ENCODE measurements at places on chromosomes 1 and 21.

- DNase-seq: no peak
Observed at GRCh38 chr1:111290630-111291029, at the start of gene CHIA. CHIA (plus strand) TSS chr1:111290851; CDS start chr1:111310468, 19,617 bp downstream.

DNA sequence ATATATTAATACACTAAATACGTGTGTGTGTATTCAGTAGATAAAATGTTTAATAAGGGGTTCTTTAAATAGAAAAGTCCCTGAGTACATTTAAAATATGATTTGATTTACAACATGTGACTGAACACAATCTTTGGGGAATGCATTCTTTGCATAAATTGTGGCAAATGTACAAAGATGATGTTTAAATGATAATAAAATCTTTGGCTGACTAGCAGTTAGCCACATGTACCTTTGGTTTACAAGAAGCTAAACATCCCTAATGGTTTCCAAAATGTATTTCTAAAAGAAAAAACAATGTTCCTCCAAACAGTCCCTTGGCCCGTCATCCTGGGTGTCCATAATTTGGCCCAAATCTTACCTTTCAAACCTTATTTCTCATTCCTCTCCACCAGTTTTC is 106.4 kb upstream of the MARK1 start:
- no peak for DNase-seq

- no peak for DNase-seq
Observed at GRCh38 chr1:227891955-227892488, 55.7 kb downstream of the WNT9A start.

- no peak for DNase-seq
Observed at GRCh38 chr1:180268556-180269075, 38.6 kb downstream of the LHX4 start.

DNA sequence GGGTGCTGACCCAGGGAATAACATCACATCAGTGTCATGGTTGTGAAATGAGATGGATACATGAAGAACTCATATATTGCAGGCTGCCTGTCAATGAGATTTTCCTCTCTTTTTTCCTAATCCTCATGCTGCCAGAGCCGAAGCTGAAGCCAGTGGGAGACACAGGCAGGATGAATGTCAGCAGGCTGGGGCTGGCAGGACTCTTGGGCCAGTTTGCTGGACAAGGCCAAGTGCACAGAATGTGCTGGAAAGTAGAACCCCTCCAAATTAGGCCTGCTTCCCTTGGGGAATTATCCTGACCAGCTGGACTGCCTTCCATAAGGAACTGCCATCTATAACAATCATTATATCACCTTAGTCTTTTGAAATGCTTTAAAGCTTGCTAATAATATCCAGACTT is 31.4 kb downstream of the SLC44A3 start:
- no peak for DNase-seq

DNA sequence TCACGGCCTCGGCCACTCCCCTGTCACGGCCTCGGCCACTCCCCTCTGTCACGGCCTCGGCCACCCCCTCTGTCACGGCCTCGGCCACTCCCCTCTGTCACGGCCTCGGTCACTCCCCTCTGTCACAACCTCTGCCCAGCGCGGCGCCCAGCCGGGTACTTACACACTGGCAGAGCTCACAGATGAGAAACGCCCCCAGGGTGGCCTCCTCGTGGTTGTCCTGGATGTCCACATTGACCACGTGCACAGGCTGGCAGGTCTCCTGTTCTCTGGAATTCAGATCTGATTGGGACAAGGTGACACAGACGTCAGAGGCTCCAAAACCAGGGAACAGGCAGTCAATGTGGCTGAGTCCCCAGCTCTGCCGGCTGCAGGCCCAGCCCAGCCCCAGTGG is 3.3 kb upstream of the TMEM240 start:
- no peak for DNase-seq

GRCh38 chr1:64516803-64517568 is 47.1 kb downstream of the CACHD1 start:
- no peak for DNase-seq

DNA sequence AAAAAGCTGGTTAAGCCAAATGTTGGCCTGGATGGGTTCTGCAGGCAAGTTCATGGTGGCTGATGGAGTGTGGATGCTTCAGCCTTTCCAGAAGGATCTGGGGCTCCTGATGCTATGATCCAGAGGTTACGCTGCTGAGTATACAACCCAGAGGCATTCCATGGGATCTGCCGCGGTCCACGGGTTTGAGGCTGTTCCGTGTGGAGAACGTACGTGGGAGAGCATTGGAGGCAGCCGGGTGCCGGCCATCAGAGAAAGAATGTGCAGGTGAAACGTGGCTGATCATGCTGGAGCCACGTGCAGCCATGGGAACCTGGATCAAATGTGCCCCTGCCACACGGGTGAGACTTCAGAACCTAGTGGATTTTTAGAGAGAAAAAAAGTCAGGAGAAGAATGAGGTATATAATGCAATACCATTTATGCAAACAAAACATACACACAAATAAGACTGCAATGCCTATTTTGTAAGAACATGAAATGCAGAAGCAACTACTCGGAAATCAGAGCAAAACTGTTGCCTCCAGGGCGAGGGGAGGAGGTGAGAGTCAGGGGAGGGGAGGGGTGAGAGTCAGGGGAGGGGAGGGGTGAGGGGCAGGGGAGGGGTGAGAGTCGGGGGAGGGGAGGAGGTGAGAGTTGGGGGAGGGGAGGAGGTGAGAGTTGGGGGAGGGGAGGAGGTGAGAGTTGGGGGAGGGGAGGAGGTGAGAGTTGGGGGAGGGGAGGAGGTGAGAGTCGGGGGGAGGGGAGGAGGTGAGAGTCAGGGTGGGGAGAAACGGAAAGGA is 116.5 kb upstream of the C1orf174 start:
- DNase-seq: no peak

DNA sequence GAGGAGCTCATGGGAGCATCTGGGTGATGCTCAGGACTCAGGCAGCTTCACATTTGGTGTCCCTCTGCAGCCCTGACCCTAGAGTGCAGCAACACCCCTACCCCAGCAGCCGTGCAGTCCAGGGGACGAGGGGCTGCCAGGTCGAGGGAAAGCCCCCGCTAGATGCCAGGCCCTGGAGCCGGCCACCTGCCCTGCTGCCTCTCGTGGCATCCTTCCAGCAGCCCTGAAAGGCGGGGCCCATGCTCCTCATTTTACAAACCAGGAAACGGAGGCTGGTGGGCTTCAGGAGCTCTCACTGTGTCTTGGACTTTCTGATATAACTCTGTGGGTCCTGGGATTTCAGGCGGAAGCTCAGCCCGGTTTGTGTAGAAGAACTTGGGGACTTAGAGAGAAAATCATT is 120.5 kb upstream of the WNT4 start:
- no peak for DNase-seq

DNA sequence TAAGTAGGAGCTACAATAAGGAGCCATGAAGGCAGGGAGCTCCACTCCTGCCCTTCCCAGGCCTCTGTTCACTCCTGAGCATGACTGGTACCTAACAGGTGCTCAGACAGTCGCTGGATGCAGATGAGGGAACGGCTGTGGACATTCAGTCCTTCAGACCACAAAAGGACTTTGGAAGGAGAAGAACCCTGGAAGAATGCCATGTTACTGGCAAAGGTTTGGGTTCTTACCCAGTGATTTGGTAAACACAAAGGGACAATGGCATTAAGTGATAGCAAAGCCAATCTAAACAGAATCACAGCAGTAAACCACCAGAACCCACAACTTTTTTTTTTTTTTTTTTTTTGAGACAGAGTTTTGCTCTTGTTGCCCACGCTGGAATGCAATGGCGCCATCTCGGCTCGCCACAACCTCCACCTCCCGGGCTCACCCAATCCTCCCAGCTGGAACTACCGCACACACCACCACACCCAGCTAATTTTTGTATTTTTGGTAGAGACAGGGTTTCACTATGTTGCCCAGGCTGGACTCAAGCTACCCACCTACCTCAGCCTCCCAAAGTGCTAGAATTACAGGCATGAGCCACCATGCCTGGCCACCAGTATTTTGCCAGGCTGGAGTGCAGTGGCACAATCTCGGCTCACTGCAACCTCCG is 7.5 kb upstream of the CBR3 start:
- no peak for DNase-seq

- no peak for DNase-seq
Observed at GRCh38 chr1:213934649-213935048, 53.1 kb upstream of the PROX1 start.

- no peak for DNase-seq
Observed at GRCh38 chr21:46055863-46056281, 42.0 kb upstream of the COL6A2 start.

DNA sequence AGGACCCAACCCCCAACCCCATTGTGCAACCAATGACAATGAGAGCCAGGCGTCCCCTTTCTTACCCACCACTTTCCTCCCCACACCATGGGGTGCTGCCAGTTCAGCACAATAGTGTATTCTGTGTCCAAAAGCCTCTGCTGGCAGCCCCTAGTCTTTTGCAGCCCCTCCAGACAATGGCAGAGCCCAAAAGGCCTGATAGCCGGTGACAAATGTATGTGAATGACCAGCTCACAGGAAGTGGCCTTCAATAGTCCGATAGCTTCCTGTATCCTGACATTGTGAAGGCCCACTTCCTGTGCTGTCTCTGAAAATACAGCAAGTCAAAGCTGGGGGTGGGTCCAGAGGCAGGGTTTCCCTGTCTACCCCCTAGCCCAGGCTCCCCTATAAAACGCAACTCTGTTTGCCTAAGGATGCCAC is 16.6 kb downstream of the SMIM12 start:
- no peak for DNase-seq

GRCh38 chr1:156497078-156497742 is 3.4 kb downstream of the MEF2D start:
- no peak for DNase-seq

DNA sequence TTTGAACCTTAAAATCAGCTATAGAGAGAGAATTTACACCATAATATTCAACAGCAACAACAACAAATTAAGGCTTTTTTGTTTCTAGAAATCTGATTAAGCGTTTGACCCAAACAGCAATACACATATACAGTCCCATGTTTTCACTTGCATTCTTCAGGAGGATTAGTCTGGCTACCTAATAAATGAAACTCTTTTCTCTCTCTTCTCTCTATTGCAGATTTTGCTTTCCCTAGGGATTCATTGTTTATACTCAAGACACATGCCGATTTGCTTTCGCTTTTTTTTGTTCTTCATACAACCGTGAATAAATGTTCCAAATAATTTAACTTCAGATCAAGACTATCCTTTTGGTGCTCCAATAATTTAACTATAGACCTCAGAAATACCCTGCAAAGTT is 162.4 kb upstream of the PTBP2 start:
- DNase-seq: no peak

GRCh38 chr1:34781844-34782391 is 904 bp downstream of the GJB3 start:
- DNase-seq: no peak

- no peak for DNase-seq
Observed at GRCh38 chr1:42137766-42138165, 15.4 kb upstream of the GUCA2B start.

- DNase-seq: no peak
Observed at GRCh38 chr21:21439761-21440160, 441.6 kb downstream of the NCAM2 start.

- DNase-seq: no peak
Observed at GRCh38 chr21:14869984-14870852, 194.6 kb downstream of the NRIP1 start.

- no peak for DNase-seq
Observed at GRCh38 chr1:12040457-12041051, 21.3 kb downstream of the MIIP start.

GRCh38 chr21:33608559-33608958 is 20.1 kb upstream of the DONSON start:
- no peak for DNase-seq

DNA sequence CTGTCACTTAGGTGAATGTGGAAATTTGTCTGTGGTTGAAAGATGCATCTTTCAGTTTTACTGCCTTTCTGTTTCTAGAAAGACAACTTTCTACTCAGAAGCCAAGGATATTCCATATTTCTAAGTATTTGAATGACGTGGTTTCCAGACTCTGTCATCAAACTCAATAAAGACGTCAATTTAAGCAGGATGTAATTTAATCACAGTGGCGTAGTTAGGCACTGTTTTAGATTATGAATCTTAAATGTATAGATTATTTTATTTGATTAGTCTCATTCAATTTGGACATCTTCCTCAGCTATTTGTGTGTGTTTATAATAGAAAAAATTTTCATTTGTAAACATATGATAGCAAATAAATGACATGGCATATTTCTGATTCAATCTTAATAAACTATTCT is 298.9 kb downstream of the RYR2 start:
- DNase-seq: no peak

- no peak for DNase-seq
Observed at GRCh38 chr1:238647877-238648276, 738.5 kb upstream of the CHRM3 start.

DNA sequence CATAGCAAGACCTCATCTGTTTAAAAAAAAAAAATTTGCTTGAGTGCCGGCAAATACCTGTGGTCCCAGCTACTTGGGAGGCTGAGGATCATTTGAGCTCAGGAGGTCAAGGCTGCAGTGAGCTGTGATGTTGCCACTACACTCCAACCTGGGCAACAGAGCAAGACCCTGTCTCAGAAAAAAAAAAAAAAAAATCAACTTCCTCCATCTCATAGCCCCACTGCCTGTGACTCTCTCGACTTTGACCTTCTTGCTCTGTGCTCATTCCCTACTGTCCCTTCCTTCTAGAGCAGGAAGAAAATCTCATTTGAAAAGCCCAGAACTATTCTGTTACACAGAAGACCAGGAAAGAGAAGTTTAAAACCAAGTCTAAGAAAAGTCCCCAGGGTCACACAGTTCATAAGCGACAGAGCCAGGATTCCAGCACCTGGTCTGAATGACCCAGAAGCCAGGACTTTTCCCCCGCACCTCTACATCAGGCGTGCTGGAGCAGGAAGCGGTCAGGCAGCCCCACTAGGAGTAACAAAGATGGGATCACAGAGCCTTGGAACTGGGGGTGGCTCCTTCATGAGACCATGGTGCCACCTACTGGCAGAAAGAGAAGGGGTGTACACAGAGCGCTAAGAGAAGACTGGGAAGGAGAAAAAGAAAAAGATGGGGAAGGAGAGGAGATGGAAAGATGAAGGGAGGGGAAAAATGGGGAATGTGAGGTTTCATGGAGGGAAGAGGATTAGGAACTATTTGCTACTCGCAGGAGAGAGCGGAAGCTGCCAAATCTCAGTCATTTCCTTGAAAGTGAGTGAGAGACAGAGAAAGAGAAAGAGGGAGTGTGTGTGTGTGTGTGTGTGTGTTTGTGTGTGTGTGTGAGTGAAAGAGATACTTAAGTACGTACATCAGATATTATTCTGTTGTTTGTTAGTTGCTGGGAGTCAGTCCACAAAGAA is 3.1 kb upstream of the P3R3URF start:
- peak; percentile 82 for DNase-seq

- no peak for DNase-seq
Observed at GRCh38 chr1:217857061-217857460, 225.9 kb downstream of the SPATA17 start.

DNA sequence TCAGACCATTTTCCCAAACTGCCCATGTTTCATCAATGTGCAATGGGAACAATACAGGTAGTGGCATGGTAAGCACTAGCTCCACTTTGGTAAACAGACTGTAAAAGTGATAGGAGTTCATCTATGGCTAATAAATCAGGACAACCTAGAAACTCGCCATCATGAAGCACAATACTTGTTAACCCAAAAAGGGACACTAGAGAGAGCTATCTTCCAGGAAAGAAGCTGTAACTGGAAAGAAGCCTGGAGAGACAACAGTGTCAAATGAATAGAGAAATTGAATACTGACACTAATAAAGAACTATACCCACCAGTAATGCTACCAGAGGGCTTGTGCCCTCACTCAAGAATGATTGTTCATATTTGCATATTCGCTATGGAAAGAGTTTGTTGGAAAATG is 164.7 kb upstream of the RGS18 start:
- DNase-seq: no peak

All from DND-41 (cell line).